ENCODE measurements at places on chromosomes 1 and 21.

DNA sequence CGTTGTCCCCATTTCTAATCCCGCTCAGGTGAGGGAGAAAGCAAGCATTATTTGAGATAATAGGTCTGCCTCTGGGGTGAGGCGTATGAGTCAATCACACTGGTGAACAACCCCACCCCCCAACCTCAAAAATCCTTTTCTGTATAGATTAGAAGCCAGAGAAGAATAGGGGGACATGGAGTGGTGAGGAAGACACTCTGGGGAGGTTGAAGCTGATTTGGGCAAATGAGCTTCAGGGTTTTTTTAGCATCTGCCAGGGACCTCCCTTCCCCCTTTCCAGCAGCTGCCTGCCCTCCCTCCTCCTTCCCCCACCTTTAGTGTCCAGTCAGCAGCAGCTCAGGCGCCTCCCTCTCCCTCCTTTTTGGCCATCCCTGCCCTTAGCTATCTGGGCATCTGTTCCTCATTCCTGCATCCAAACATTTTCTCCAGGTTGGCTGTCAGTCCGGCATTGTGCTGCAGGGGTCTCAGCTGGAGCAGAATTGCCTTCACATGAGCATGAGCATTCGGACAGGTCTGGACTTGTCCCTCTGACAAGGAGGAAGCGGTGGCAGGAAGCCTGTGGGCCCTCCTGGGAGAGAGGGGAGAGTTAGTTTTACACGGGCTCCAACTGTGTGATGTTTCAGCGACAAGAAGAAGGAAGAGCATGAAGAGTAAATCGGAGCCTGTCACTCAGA is 30.8 kb upstream of the PTGFRN start:
- DNase-seq: no peak

DNA sequence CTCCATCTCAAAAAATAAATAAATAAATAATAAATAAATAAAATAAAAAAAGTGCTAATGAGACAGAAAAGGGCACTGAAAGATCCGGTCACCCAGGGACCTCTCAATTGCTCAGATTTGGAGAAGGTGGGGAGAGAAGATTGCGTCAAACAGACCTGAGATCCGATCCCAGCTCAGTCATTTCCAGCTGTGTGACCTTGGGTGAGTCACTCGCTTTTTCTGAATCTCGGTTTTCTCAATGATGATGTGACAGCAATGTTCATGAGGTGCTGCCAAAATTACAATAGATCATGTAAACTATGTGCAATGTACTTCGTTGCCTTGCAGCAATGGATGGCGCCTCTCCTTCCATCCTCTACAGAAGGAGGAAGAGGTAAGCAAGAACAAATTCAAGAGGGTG is 11.1 kb upstream of the MEF2D start:
- DNase-seq: no peak

- DNase-seq: no peak
Measured at GRCh38 chr1:236176337-236177336, 34.3 kb downstream of the GPR137B start.

- DNase-seq: no peak
Measured at GRCh38 chr1:240363315-240363714, 248.6 kb downstream of the GREM2 start.

DNA sequence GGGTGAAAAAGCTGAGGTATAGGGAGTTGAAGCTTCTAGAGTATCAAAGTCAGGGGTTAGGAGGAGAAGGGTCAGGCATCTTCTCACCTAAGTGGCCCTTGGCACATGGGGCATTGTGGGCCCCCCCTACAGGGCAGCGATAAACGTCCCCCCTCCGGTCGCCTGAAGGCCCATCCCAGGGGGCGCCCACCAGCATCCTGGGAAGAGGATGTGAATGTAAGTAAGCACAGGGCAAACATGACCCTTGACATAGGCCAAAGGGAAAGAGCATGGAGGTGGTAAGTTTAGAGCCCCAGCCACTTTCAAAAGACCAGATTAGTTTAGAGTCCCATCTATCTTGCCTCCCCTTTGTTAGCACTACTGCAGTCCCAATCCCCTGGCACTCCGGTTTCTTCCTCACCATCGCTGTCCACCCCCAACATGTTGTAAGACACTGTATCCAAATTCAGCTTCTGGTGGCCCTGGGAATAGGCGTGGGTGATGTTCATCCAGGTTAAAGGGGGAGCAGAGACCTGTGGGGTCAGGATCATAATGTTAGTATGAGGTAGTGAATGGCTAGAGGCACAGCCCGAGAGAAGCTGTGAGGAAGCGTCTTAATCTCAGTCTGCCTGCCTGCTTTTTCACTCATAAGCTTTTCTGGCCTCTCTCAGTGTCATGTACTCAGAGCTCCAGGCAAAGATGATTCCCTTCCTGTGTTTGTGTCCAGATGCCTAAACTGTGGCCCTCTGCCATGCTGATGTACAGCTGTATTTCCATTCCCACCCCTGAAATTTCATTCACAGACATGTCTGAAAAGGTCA is 2.7 kb downstream of the ITGA10 start:
- DNase-seq: no peak

DNA sequence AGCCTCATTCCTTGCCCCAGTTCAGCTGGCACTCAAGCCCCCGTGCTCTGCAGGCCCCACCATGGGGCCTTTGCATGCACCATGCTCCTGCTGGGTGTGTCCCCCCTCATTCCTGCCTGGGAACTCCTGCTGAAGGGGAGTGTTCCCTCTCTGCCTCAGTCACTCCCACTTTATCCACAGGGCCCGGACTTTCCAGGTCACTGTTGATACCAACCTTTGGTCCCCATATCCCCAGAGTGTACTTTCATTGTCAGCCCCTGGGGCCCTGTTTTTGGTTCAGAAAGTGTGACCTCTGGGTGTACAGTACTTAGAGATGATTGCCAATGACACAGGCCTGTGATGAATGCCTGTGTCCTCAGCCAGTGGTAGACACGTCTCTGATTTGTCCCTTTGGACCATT is 2.9 kb downstream of the TTC22 start:
- no peak for DNase-seq

DNA sequence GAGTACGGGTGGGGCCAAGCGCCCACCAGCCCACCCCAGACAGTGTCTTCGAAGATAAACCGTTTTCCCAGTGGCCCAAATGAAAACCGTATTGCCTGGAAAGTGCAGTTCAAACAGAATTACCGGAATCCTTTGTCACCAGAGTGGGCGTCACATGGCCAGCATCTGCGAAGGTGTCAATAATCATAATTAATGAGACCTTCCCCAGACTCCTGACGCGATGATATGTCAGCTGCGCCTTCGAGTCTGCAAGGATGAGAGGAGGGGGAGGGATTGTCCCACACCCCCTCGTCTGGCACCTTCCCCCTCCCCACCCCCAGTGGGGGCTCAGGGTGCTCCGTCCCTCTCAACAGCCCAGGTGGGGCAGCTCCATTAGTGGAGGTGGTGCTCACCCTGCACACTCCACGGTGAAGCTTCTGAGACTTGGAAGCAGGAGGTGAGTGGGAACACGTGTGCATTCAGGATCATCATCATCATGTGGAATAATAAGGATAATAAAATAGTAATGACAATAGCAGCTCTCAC is 215.1 kb downstream of the PTPRU start:
- DNase-seq: no peak

DNA sequence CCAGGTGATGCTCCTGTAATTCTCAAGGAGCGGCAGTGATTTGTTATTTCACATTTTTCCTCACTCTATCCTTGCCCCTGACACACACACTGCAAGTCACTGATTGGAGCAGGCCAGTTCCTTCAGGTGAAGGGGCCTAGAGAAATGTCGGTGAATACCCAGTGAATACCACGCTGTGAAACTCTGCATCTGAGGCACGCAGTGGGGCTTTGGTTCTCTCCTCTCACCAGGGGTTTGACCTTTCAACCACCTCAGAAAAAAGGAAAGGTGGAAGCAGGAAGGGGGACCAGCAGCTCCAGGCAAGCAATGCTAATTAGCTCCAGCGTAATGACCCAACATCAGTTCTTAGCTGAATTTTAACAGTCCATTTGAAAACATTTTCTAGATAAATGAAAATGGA is 532 bp upstream of the FAM177B start:
- no peak for DNase-seq

DNA sequence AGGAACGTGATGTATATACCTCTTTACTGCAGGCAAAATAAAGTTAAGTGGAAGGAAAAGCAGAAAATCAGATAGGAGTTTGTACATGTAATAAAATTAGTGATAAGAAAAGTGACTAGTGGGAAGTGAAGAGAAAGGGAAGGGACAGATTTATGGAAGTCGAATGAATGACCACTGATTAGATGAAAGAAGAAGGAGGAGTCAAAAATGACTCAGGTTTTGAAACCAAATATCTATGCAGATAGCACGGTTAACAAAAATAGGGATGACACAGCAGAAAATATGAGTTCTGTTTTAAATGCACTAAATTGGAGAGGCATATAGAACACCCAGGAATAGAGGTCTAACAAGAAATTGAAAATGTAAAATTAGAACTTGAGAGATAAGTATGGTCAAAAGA is 128.0 kb downstream of the HMCN1 start:
- no peak for DNase-seq

GRCh38 chr1:145955436-145955835 is 2.4 kb downstream of the LIX1L start:
- no peak for DNase-seq
